ENCODE measurements at places on chromosomes 4 and X. TPM values are rescaled to one million over a fixed set of nuclear protein-coding genes. Genes with fewer than 3 reads are reported as not detected.
A peak's percentile ranks its signal among the peaks of the same experiment; 100 is the strongest.

DNA sequence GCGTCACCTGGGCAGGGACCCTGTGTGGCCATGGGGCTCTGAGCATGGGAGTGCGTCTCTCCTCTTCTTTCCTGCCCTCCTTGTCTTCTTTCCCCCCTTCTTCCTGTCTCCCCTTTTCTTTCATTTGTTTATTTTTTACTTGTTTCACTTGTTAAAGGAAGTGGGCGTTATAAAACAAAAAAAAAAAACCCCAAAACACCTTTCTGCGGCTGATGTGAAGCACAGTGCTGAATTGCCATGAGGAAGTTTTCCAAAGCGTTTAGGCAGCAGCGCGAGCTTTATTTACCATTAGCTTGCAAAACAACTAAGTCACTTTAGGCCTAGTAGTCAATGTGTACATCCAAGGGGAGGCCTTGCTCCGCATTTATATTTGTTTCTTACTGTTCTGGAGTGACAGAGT is 57.0 kb downstream of the NOP14 start:
- H3K4me1 ChIP-seq, result peaks cover 14% of the 10 kb centered on the region
- no peak for DNase-seq
- peak overlapping the region; percentile 19 for H3K27ac ChIP-seq
- peaks cover 47% of the 10 kb centered on the region for H3K36me3 ChIP-seq
- no peaks in the 10 kb centered on the region for H3K27me3 ChIP-seq
- no peak overlapping the region for H3K4me3 ChIP-seq

- peaks cover 20% of the 10 kb centered on the region for H3K4me1 ChIP-seq
- H3K27me3 ChIP-seq, result no peaks in the 10 kb centered on the region
- peak overlapping the region; percentile 93 for H3K27ac ChIP-seq
- no peak for DNase-seq
- peak overlapping the region; percentile 97 for H3K4me3 ChIP-seq
Observed at GRCh38 chr4:26583538-26583864, 383 bp upstream of the TBC1D19 start.

GRCh38 chrX:24662352-24662751 is 15.2 kb upstream of the PCYT1B start:
- H3K36me3 ChIP-seq, result no peaks in the 10 kb centered on the region
- no peaks in the 10 kb centered on the region for H3K4me1 ChIP-seq
- H3K27me3 ChIP-seq, result no peaks in the 10 kb centered on the region
- H3K27ac ChIP-seq, result no peak overlapping the region
- no peak for DNase-seq

- H3K36me3 ChIP-seq, result peaks cover 29% of the 10 kb centered on the region
- peaks cover 2% of the 10 kb centered on the region for H3K27me3 ChIP-seq
- DNase-seq, result no peak
Observed at GRCh38 chr4:113759696-113760093, 1.8 kb downstream of the CAMK2D start.

GRCh38 chrX:79107891-79108718 is 36.4 kb upstream of the GPR174 start:
- peak overlapping the region; percentile 96 for H3K27ac ChIP-seq
- peak overlapping the region; percentile 52 for H3K4me3 ChIP-seq
- DNase-seq, result no peak
- H3K4me1 ChIP-seq, result peaks cover 61% of the 10 kb centered on the region
- H3K27me3 ChIP-seq, result no peaks in the 10 kb centered on the region

GRCh38 chrX:141638550-141638949 is 49.0 kb downstream of the SPANXA2 start:
- no peak overlapping the region for H3K4me3 ChIP-seq
- no peaks in the 10 kb centered on the region for H3K36me3 ChIP-seq
- H3K27me3 ChIP-seq, result no peaks in the 10 kb centered on the region
- DNase-seq, result no peak
- no peak overlapping the region for H3K27ac ChIP-seq
- H3K4me1 ChIP-seq, result no peaks in the 10 kb centered on the region

- no peak overlapping the region for H3K4me3 ChIP-seq
- no peak for DNase-seq
- H3K27ac ChIP-seq, result no peak overlapping the region
- H3K4me1 ChIP-seq, result no peaks in the 10 kb centered on the region
- no peaks in the 10 kb centered on the region for H3K36me3 ChIP-seq
Observed at GRCh38 chr4:106039796-106040195, 144.5 kb downstream of the NPNT start.

- H3K4me1 ChIP-seq, result no peaks in the 10 kb centered on the region
- H3K4me3 ChIP-seq, result no peak overlapping the region
- no peaks in the 10 kb centered on the region for H3K27me3 ChIP-seq
- no peak overlapping the region for H3K27ac ChIP-seq
- no peak for DNase-seq
Observed at GRCh38 chr4:118957722-118958445, 69.2 kb downstream of the SYNPO2 start.

The GAGE12J gene
- not detected for total RNA-seq

Measured in activated CD4-positive, alpha-beta memory T cell treated with anti-CD3 and anti-CD28 coated beads for 36 hours (primary cell).